Large intestine (tissue), 12 donors: ENCODE measurements at places on chromosomes 2 and 18. TPM values are rescaled to one million over a fixed set of nuclear protein-coding genes. Genes with fewer than 3 reads are reported as not detected.
A peak's percentile ranks its signal among the peaks of the same experiment; 100 is the strongest.

DNA sequence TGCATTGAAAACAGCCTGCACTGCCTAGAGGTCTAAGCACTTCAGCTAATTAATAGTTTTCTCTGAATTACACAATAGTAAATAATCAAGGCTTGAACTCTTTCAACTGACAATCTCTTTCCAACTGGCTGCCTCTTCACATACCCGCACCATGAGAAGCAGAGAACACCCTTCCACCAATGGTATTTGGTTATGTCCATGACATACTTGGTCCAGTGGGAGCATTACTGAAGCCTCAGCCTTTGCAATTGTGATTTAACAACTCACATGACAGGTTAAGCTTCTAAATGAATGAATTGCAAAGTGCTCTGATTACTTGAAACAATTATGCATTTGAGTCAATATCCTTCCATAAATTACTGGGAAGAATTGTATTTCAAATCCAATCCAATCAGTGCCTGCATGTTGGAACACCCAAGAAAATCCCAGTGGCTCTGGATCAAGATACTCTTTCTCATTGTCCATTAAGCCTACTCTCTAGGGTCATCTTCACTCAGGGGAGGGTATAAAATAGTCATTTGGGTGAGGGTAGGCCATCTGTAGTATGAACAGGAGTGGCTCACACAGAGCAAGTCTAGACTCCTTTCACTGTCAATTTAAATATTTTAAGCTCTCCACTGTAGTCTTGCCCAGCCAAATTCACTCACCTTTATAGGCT is 101.1 kb downstream of the HS1BP3 start:
- no peak overlapping the region for H3K4me3 ChIP-seq
- no peak overlapping the region for H3K27ac ChIP-seq
- H3K27me3 ChIP-seq, result no peaks in the 10 kb centered on the region
- no peak for DNase-seq
- no peaks in the 10 kb centered on the region for H3K36me3 ChIP-seq
- no peaks in the 10 kb centered on the region for H3K4me1 ChIP-seq

GRCh38 chr18:24326211-24326610 is 71.4 kb downstream of the OSBPL1A start:
- DNase-seq, result no peak
- H3K36me3 ChIP-seq, result peaks cover 3% of the 10 kb centered on the region
- no peak overlapping the region for H3K4me3 ChIP-seq
- H3K4me1 ChIP-seq, result no peaks in the 10 kb centered on the region
- no peak overlapping the region for H3K27ac ChIP-seq

ZEB2 gene
- polyA plus RNA-seq, result 32.8 TPM

KCNF1 gene
- polyA plus RNA-seq, result 1.3 TPM

DNA sequence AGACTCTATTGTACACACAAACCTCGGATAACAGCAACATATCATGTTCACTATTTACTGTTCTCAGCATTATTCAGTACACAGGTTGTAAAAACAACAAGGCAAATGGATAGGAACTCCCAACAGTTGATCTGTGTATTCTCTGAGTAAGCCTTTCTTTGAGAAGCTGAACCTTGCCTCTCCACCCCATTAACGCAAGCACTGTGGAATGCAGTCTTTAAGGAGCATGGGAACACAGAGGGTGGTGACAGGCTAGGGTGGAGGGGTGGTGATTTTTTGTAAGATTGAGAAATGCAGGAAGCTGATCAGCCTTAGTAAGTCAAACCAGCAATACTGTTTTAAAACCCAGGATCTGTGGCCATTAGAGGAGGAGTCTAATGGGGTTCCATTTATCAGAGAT is 19.6 kb upstream of the SERPINB11 start:
- peak overlapping the region; percentile 59 for H3K27ac ChIP-seq
- no peak overlapping the region for H3K4me3 ChIP-seq
- H3K27me3 ChIP-seq, result no peaks in the 10 kb centered on the region
- no peaks in the 10 kb centered on the region for H3K36me3 ChIP-seq
- H3K4me1 ChIP-seq, result peaks cover 21% of the 10 kb centered on the region
- DNase-seq, result peak; percentile 68

DNA sequence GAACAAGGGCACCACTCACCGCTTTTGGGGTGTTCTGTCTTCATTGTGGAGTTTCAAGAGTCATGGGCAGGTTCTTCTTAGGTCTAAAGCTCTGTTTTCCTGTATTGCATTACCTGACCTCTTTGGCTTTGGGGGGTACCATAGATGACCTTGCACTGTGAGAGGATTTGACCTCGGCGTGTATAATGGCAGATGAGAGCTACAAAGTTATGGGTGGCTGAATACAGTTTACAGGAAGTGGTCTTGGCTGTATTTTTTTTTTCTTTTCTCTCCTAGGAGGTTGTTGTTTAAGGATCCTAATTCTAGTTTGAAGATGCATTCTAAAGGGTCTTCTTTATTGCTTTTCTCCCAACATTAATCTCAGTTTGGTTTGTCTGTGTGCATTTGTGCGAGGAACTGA is 11.5 kb downstream of the GAL3ST2 start:
- no peak overlapping the region for H3K4me3 ChIP-seq
- H3K36me3 ChIP-seq, result no peaks in the 10 kb centered on the region
- H3K27me3 ChIP-seq, result no peaks in the 10 kb centered on the region
- H3K4me1 ChIP-seq, result no peaks in the 10 kb centered on the region
- no peak for DNase-seq
- H3K27ac ChIP-seq, result no peak overlapping the region

DNA sequence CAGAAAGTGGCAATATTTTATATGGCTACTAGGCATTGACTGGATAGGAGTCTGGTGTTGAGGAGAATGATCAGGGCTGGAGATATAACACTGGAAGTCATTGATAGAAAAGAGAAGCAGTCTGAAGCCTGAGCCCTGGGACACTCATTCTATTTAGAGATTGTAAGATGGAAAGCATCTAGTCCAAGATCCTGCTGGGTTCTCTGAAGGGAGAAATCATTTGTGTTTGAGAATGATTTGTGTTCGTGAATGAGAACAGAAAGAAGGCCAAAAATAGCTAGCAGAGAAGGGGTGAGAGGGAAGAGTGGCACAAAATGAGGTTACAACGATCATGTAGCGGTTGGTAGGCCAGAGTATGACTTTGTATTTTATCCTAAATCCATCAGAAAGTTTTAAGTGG is 7.6 kb upstream of the ALS2 start:
- no peak overlapping the region for H3K27ac ChIP-seq
- no peak overlapping the region for H3K4me3 ChIP-seq
- no peak for DNase-seq
- no peaks in the 10 kb centered on the region for H3K27me3 ChIP-seq

ACMSD gene
- polyA plus RNA-seq, result 0.34 TPM

DNA sequence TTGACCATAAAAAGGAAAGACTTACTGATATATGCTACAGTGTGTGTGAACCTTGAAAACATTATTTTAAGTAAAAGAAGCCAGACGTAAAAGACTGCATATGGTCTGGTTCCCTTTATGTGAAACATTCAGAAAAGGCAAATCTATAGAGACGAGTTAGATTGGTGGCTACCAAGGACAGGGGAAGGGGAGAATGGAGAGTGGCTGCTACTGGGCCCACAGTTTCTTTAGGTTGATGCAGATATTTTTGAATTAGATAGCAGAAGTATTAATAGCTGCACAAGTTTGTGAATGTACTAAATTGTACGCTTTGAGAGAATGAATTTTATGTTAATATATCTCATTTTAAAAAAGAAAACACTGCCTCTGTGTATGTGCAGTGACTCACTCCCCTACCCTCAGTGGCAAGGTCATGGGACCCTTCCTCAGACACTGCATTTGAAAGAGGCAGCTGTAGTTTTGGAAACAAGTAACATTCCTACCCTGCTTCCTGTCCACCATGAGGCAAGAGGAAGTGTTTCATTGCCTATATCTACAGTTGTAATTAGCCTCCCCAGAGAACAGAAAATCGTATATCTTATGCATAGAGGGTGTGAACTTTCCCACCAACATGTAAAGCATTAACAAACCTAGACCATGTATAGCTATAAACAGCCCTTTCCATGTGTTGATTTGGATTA is 29.8 kb upstream of the ARMC9 start:
- H3K27me3 ChIP-seq, result no peaks in the 10 kb centered on the region
- H3K4me1 ChIP-seq, result no peaks in the 10 kb centered on the region
- DNase-seq, result no peak

GRCh38 chr2:42556315-42556890 is 12.0 kb upstream of the MTA3 start:
- no peaks in the 10 kb centered on the region for H3K36me3 ChIP-seq
- H3K4me1 ChIP-seq, result peaks cover 7% of the 10 kb centered on the region
- H3K4me3 ChIP-seq, result no peak overlapping the region
- no peak overlapping the region for H3K27ac ChIP-seq

- H3K4me1 ChIP-seq, result no peaks in the 10 kb centered on the region
- no peaks in the 10 kb centered on the region for H3K27me3 ChIP-seq
- DNase-seq, result no peak
- no peak overlapping the region for H3K27ac ChIP-seq
- H3K4me3 ChIP-seq, result no peak overlapping the region
Measured at GRCh38 chr2:68942827-68943226, 9.9 kb downstream of the GKN2 start.

CDH19 gene
- 8.3 TPM for polyA plus RNA-seq

DNA sequence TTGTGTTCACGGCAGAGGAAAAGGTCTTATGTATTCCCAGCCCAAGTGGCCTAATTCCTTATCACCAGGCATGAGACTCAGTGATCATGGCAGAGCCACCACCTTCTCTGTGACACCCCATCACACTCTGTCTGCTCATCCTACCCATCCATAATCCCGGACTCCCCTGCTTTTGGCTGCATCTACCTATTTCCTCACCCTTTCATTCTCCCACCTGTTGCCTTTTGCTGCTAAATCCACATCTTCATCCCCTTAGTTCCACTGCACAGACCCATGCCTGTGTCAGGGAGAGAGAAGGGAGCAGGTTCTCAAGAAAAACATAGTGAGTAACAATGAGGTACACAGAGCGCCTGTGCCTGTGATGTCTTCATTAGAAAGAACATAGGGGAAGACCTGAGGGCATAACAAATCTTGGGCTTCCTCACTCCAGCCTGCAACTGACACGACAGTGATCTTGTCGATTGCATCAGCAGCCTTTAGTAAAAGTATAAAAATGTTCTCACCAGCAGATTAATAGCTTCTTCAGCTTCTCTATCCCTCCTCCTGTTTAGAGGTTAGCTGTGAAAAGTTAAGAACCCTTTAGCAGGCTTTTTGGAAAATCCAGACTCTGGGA is 246.5 kb upstream of the SPRED2 start:
- peaks cover 2% of the 10 kb centered on the region for H3K27me3 ChIP-seq
- no peak overlapping the region for H3K27ac ChIP-seq
- DNase-seq, result no peak
- no peaks in the 10 kb centered on the region for H3K36me3 ChIP-seq
- no peaks in the 10 kb centered on the region for H3K4me1 ChIP-seq
- H3K4me3 ChIP-seq, result no peak overlapping the region
